Breast epithelium (tissue), 4 donors: ENCODE measurements at places on chromosomes 12 and 14. TPM values are rescaled to one million over a fixed set of nuclear protein-coding genes. Genes with fewer than 3 reads are reported as not detected.
A peak's percentile ranks its signal among the peaks of the same experiment; 100 is the strongest.

The HNRNPA1 gene
- 387 TPM for total RNA-seq

The TEX52 gene
- not detected for total RNA-seq

DNA sequence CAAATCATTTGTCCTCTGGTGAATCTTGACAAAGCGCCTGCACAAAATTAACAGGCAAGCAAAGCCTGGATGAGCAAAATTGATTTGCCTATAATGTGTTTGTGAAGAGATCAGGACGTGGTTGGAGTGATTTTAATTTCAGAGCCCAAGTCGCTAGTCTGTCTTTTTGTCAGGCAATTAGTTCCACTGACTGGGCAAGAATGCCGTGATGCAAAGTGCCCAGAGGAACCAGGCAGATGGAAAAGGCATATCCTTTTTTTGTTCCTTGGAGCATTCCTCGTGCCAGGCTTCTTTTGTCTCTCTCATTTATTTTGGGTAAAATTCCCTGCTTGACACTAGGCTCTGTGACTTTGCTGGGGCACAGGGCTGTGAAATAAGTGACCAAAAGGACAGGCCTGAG, 65.9 kb upstream of the CCDC198 start:
- H3K36me3 ChIP-seq: no peaks in the 10 kb centered on the region
- no peaks in the 10 kb centered on the region for H3K27me3 ChIP-seq
- H3K27ac ChIP-seq: no peak overlapping the region

DNA sequence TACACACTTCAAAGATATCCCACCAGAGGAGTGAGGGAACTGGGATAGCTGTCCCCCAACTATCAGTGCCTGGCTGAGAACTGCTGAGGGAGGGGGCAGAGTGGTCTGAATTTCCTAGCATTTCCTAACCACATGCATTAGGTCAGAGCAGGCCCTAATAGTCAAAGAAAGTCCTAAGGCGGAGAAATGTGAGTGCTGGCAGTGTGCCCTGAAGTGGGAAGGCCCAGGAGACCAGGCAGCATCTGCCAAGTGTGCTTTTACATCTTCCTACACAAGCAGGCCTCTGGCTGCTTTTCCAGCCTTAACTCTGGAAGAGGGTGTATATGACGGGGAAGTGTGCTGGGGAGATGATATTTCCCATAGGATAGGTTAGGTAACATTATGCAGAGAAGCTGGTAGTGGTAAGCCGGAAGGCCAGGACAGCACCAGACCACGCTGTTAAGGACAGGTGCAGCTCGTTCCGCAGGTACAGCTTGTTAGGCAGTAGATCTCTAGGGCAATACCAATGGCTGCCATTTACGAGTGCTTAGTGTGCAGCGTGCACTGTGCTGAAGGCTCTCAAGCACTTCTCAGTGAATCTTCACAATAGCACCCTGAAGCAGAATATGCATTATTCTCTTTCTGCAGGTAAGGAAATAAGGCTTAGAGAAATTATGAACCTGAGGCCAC, 9.1 kb upstream of the CCDC198 start:
- no peak overlapping the region for H3K4me3 ChIP-seq
- H3K36me3 ChIP-seq: no peaks in the 10 kb centered on the region
- H3K4me1 ChIP-seq: no peaks in the 10 kb centered on the region

DNA sequence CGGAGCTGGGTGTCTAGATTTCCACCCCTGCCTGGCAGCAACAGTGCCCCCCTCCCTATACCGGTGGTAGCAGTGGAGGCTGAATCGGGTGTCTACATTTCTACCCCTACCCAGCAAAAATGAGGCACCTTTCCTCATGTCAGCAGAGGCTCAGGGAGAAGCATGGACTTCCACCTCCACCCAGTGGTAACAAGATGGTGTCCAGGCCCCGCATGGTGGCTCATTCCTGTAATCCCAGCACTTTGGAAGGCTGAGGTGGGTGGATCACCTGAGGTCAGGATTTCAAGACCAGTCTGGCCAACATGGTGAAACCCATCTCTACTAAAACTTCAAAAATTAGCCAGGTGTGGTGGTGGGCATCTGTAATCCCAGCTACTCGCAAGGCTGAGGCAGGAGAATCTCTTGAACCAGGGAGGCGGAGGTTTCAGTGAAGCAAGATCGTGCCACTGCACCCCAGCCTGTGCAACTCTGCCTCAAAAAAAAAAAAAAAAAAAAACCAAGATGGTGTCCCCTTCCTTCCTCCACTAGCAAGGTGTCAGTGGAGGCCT, 35.5 kb upstream of the OR5AU1 start:
- H3K27me3 ChIP-seq: no peaks in the 10 kb centered on the region
- H3K36me3 ChIP-seq: no peaks in the 10 kb centered on the region
- no peak overlapping the region for H3K27ac ChIP-seq

DNA sequence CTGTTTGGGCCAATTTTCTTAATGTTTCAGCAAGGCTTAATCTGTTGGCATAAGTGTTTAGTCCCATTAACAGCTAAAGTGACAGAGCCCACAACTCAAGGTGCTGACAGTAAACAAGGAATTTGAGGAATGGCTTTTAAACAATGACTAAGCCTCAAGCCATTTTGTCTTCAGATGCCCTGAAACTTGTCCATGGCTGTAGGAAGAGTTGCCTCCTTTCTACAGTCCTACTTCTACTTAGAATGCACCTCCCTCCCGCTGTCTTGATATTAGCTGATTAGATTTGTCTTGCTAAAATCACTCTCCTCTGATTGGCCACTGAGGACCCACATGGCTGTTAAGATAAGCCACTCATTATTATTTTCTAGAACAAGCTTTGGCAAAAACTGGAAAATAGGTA, 188.4 kb upstream of the OTX2 start:
- no peaks in the 10 kb centered on the region for H3K27me3 ChIP-seq
- no peaks in the 10 kb centered on the region for H3K4me1 ChIP-seq
- no peak overlapping the region for H3K4me3 ChIP-seq
- no peaks in the 10 kb centered on the region for H3K36me3 ChIP-seq
- DNase-seq: no peak
- H3K27ac ChIP-seq: no peak overlapping the region

- H3K27ac ChIP-seq: no peak overlapping the region
- no peaks in the 10 kb centered on the region for H3K4me1 ChIP-seq
- H3K36me3 ChIP-seq: no peaks in the 10 kb centered on the region
- H3K4me3 ChIP-seq: no peak overlapping the region
- no peaks in the 10 kb centered on the region for H3K27me3 ChIP-seq
Measured at GRCh38 chr12:91874086-91874865, 271.4 kb downstream of the BTG1 start.

GRCh38 chr12:6033546-6033945, 88.5 kb upstream of the ANO2 start:
- H3K27me3 ChIP-seq: no peaks in the 10 kb centered on the region
- H3K4me1 ChIP-seq: no peaks in the 10 kb centered on the region
- no peak for DNase-seq
- no peaks in the 10 kb centered on the region for H3K36me3 ChIP-seq
- no peak overlapping the region for H3K4me3 ChIP-seq
- H3K27ac ChIP-seq: no peak overlapping the region

- peaks cover 24% of the 10 kb centered on the region for H3K4me1 ChIP-seq
- H3K36me3 ChIP-seq: no peaks in the 10 kb centered on the region
- no peaks in the 10 kb centered on the region for H3K27me3 ChIP-seq
- H3K4me3 ChIP-seq: no peak overlapping the region
Measured at GRCh38 chr14:101812071-101812470, 50.6 kb downstream of the PPP2R5C start.

GRCh38 chr12:6869049-6870021, 2.0 kb downstream of the TPI1 start:
- no peaks in the 10 kb centered on the region for H3K27me3 ChIP-seq
- H3K36me3 ChIP-seq: no peaks in the 10 kb centered on the region
- peak overlapping the region; percentile 95 for H3K27ac ChIP-seq
- DNase-seq: peak; percentile 74
- H3K4me3 ChIP-seq: peak overlapping the region; percentile 94
